ENCODE measurements at places on chromosomes 2 and 18.

GRCh38 chr18:62588217-62588616 is 65.4 kb downstream of the ZCCHC2 start:
- no peak for DNase-seq

GRCh38 chr2:16318051-16318450 is 347.6 kb downstream of the CYRIA start:
- no peak for DNase-seq

- no peak for DNase-seq
Observed at GRCh38 chr2:237449193-237449881, 35.4 kb upstream of the COL6A3 start.

DNA sequence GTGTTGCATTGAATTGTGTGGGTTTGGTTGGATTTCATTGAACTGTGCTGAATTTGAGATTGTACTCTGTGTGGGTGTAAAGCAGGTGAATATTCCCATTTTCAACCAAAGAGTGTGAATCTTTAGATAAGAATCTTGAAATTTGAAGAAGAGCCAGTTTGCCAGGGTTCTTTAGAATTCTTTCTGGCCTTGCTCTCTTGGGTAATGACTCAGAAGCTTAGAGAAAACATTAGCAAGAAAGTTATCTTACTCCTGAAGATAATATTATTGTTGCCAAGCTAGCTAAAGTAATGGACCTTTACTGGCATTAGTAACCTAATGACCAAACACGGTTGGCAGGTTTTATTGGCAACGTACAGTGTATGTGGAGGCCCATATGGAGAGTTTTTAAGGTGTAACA is 46.4 kb upstream of the SIX3 start:
- no peak for DNase-seq

- DNase-seq, result no peak
Observed at GRCh38 chr2:238653431-238654109, 194.3 kb upstream of the TWIST2 start.
